ENCODE measurements at places on chromosomes 12 and 14.
A peak's percentile ranks its signal among the peaks of the same experiment; 100 is the strongest.

DNA sequence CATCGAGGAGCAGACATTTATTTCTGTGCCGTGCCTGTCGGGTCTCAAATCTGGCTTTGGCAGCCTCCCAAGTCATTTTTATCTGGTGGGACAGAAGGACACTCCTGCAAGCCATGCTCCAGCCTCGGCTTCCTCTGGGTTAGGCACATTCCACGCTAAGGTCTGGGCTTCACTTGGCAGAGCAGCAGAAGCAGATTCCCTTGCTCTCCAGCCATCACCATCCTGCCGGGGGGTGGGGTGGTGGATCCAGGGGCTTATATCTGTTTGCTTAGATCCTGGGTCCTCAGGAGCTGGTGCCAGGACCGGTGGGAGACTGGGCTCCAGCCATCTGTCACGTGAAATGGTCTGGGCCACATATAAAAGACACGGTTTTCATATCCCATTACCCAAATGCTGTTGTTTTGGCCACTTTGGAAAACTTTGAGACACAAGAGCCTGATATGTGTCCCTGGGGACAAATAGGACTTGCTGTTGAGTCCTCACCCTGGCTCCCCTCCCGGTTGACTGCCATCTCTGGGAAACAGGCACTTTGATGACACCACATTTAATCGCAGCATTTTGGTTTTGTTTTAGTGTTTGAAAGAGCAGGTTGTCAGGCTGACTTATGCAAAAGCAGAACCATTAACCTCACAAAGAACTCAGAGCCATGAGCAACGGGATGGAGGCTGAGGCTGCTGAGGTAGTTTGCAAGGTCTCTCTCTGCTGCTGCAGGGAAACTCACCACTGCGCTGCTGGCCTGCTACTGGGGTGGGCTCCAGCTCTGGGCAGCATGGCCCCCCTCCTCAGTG is 69.6 kb upstream of the PRMT8 start:
- H3K27me3 ChIP-seq: peaks cover 7% of the 10 kb centered on the region
- DNase-seq: no peak
- no peak overlapping the region for H3K4me3 ChIP-seq
- H3K36me3 ChIP-seq: no peaks in the 10 kb centered on the region
- H3K27ac ChIP-seq: no peak overlapping the region

DNA sequence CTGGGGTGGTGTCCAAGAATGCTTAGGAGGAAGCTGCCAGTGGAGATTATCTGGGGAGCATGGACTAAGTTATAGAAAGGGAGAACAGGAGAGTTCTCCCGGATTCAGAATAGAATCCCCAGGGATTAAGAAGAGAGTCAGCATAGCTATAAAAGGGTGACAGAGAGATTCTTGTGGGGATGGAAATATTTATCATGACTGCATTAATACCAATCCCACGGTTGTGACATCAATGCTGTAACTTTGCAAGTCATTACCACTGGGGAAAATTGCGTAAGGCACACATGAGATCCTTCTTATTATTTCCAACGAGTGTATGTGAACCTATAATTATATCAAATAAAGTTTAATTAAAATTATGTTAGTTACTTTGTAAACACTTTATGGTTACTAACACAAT is 447.9 kb upstream of the TMEM132C start:
- no peak overlapping the region for H3K4me3 ChIP-seq
- DNase-seq: no peak
- no peaks in the 10 kb centered on the region for H3K36me3 ChIP-seq
- no peak overlapping the region for H3K27ac ChIP-seq
- no peaks in the 10 kb centered on the region for H3K4me1 ChIP-seq

GRCh38 chr12:53060064-53060720 is 10.3 kb downstream of the TNS2 start:
- no peak overlapping the region for H3K27ac ChIP-seq
- DNase-seq: peak; percentile 4
- no peaks in the 10 kb centered on the region for H3K4me1 ChIP-seq
- peaks cover 6% of the 10 kb centered on the region for H3K36me3 ChIP-seq
- no peak overlapping the region for H3K4me3 ChIP-seq

- H3K27ac ChIP-seq: no peak overlapping the region
- no peak overlapping the region for H3K4me3 ChIP-seq
- peaks cover 45% of the 10 kb centered on the region for H3K4me1 ChIP-seq
- no peaks in the 10 kb centered on the region for H3K27me3 ChIP-seq
Measured at GRCh38 chr14:102605029-102605428, 12.6 kb downstream of the RCOR1 start.

- DNase-seq: no peak
- no peak overlapping the region for H3K4me3 ChIP-seq
- H3K4me1 ChIP-seq: peaks cover 16% of the 10 kb centered on the region
- no peak overlapping the region for H3K27ac ChIP-seq
Measured at GRCh38 chr12:109483346-109483745, 5.9 kb downstream of the UBE3B start.

- peak; percentile 8 for DNase-seq
- H3K36me3 ChIP-seq: no peaks in the 10 kb centered on the region
- peak within 1 kb of the TSS; percentile 31 for H3K4me3 ChIP-seq
- no peaks in the 10 kb centered on the region for H3K4me1 ChIP-seq
Measured at GRCh38 chr12:33439587-33440011, at the start of gene SYT10. Gene SYT10 (minus strand): TSS chr12:33439819. CDS start chr12:33439522, 297 bp downstream.

DNA sequence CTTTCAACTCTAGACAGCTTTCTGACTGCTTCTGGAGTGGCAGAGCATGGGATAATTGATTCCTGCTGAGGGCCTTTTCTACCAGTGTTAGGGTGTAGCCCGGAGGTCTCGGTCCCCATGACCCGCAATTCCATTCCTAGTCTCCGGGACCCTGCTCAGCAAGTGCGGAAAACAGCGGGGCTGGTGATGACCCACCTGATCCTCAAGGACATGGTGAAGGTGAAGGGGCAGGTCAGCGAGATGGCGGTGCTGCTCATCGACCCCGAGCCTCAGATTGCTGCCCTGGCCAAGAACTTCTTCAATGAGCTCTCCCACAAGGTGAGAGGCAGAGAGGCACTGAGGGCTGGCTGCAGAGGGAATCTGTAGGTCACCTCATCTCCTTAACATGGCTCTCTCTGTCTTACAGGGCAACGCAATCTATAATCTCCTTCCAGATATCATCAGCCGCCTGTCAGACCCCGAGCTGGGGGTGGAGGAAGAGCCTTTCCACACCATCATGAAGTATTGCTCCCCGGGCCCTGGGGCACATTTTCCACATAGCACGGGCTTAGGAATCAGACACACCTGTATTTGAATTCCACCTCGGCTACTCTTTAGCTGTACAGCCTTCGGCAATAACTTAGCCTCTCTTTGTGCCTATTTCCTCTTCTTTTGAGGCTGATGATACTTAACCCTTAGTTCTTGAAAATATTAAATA is 5.6 kb upstream of the GAPDH start:
- no peak overlapping the region for H3K27ac ChIP-seq
- no peaks in the 10 kb centered on the region for H3K27me3 ChIP-seq
- peaks cover 20% of the 10 kb centered on the region for H3K4me1 ChIP-seq
- no peak overlapping the region for H3K4me3 ChIP-seq
- H3K36me3 ChIP-seq: peaks cover 85% of the 10 kb centered on the region

GRCh38 chr12:124655698-124656516 is 88.5 kb upstream of the NCOR2 start:
- no peak overlapping the region for H3K4me3 ChIP-seq
- H3K27me3 ChIP-seq: peaks cover 3% of the 10 kb centered on the region
- H3K27ac ChIP-seq: no peak overlapping the region
- no peak for DNase-seq

GRCh38 chr12:130949806-130950205 is 3.9 kb upstream of the ADGRD1 start:
- H3K4me3 ChIP-seq: no peak overlapping the region
- no peaks in the 10 kb centered on the region for H3K36me3 ChIP-seq
- no peak for DNase-seq
- H3K27me3 ChIP-seq: peaks cover 34% of the 10 kb centered on the region
- H3K27ac ChIP-seq: no peak overlapping the region

Data from activated CD4-positive, alpha-beta T cell treated with anti-CD3 and anti-CD28 coated beads for 36 hours (primary cell).